ENCODE measurements at places on chromosomes 5 and 9. TPM values are rescaled to one million over a fixed set of nuclear protein-coding genes. Genes with fewer than 3 reads are reported as not detected.

Gene PCDHA11
- total RNA-seq = 38.8 TPM

Gene PHF24
- 25.6 TPM for total RNA-seq

Gene MAMDC4
- 2.5 TPM for total RNA-seq

Gene SPATA31D4
- not detected for total RNA-seq

Gene CARD6
- total RNA-seq = 1.6 TPM

Gene KIAA0825
- total RNA-seq = 37.6 TPM

Gene SLC25A48
- 0.62 TPM for total RNA-seq

Gene SLCO6A1
- 0.94 TPM for total RNA-seq

Gene CA9
- total RNA-seq = 0.78 TPM

Gene CRB2
- 5.3 TPM for total RNA-seq

Gene MARCOL
- not detected for total RNA-seq

Gene TAS2R1
- total RNA-seq = 0.62 TPM

Gene FABP6
- 1.4 TPM for total RNA-seq

Gene CDH6
- 21.5 TPM for total RNA-seq

Gene KIF20A
- 4.1 TPM for total RNA-seq

Gene GRXCR2
- not detected for total RNA-seq

Gene ZNF366
- total RNA-seq = 0.94 TPM

Gene MSH3
- total RNA-seq = 39.1 TPM

Gene CFAP90
- total RNA-seq = 2.2 TPM

Gene PCAT7
- total RNA-seq = not detected

Gene ASB6
- total RNA-seq = 10.1 TPM

Gene CER1
- total RNA-seq = not detected

Gene RLN2
- not detected for total RNA-seq

Gene NR4A3
- 8.7 TPM for total RNA-seq

Gene PTGDS
- total RNA-seq = 52.1 TPM

Gene UGT3A2
- 0.16 TPM for total RNA-seq

Gene OR2Y1
- not detected for total RNA-seq

Gene RFESD
- 1.4 TPM for total RNA-seq

Gene TMC1
- 0.78 TPM for total RNA-seq

Gene SPAAR
- total RNA-seq = 0.31 TPM

Gene MSMP
- total RNA-seq = not detected

Gene CARTPT
- total RNA-seq = not detected

Gene HBEGF
- 8.7 TPM for total RNA-seq

Gene HRCT1
- total RNA-seq = not detected

Gene P4HA2
- total RNA-seq = 15.3 TPM

Gene TYRP1
- total RNA-seq = 0.31 TPM

Gene PTGR1
- total RNA-seq = 10.6 TPM

Gene ZBED3
- total RNA-seq = 2.2 TPM

Gene PCDHA6
- 24.8 TPM for total RNA-seq

Gene NACC2
- 5.9 TPM for total RNA-seq

Gene LRRC19
- total RNA-seq = not detected

Gene ZNF618
- 5.8 TPM for total RNA-seq

Gene COL27A1
- total RNA-seq = 1.4 TPM

Gene OLFML2A
- 2.5 TPM for total RNA-seq

Gene BRINP1
- total RNA-seq = 51.3 TPM

Gene CACNA1B
- total RNA-seq = 35.6 TPM

Gene COL23A1
- total RNA-seq = 0.16 TPM

Gene DOCK2
- 6.4 TPM for total RNA-seq

Gene ARHGEF28
- total RNA-seq = 6.7 TPM

Gene SLC36A3
- total RNA-seq = not detected

Gene GFI1B
- total RNA-seq = not detected

Gene PFN3
- not detected for total RNA-seq

Gene ANKRD31
- total RNA-seq = 0.94 TPM

Gene HAUS6
- total RNA-seq = 32.8 TPM

Gene PCDHGA5
- 6.6 TPM for total RNA-seq

Gene PCDHGC4
- total RNA-seq = 91.2 TPM

Gene CDX1
- not detected for total RNA-seq

All from occipital lobe (tissue), 3 donors.